ENCODE measurements at places on chromosomes 1 and 21.

- DNase-seq: no peak
These were observed 29.6 kb upstream of the RNF187 start for GRCh38 chr1:228457396-228458176.

GRCh38 chr1:38860454-38860795, 853 bp upstream of the RRAGC start:
- peak; percentile 26 for DNase-seq

GRCh38 chr1:182998482-182998881, 24.7 kb upstream of the LAMC1 start:
- DNase-seq: no peak

DNA sequence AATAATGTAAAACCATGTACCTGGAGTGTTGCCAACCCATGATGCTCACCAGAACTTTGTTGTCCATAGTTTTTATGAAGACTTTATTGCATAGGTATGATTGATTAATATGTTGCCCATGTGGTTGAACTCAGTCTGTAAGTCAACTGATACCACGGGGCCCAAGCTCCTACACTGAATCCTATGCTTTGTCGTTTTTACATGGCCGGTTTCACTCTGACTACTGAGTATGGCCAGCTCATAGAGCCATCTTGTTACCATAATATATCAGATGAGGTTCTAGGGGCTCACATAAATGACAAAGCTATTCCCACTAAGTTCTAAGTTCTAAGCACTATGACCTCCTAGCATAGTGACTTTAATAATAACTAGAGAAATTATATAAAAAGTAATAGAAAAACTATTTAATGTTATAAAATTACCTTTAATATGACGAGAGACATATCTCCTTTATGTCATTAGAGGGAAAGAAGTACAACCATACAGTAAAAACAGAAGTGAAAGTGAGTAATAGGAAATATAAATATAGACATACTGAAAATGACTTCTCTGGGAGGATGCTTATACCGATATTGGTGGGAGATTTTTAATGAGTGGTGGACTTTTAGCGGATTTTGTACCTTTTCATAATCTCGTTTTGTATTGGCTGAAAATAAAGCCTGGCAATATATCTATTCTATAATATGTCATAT, 983.4 kb upstream of the PRMT6 start:
- no peak for DNase-seq

DNA sequence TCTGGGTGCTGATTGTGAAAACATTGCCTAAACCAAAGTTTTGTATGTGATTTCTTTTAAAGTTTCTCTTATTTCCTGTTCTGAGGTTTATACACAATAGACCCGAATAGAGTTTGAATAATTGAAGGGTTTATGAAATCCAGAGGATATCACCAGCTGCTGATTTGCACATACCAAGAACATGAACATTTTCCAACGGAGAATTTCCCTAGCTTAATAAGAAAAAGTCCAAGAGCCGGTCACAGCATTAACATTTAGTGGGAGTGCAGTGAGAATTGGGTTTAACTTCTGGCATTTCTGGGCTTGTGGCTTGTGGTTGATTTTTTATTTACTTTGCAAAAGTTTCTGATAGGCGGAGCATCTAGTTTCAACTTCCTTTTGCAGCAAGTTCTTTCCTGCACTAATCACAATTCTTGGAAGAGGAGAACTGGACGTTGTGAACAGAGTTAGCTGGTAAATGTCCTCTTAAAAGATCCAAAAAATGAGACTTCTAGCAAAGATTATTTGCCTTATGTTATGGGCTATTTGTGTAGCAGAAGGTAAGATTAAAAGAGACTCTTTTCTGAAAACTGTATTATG, at the start of gene CFH:
CFH (plus strand) TSS at position 407 of the 579 bp plus-strand sequence; CDS start at position 482, 75 bp downstream.
- DNase-seq: no peak

DNA sequence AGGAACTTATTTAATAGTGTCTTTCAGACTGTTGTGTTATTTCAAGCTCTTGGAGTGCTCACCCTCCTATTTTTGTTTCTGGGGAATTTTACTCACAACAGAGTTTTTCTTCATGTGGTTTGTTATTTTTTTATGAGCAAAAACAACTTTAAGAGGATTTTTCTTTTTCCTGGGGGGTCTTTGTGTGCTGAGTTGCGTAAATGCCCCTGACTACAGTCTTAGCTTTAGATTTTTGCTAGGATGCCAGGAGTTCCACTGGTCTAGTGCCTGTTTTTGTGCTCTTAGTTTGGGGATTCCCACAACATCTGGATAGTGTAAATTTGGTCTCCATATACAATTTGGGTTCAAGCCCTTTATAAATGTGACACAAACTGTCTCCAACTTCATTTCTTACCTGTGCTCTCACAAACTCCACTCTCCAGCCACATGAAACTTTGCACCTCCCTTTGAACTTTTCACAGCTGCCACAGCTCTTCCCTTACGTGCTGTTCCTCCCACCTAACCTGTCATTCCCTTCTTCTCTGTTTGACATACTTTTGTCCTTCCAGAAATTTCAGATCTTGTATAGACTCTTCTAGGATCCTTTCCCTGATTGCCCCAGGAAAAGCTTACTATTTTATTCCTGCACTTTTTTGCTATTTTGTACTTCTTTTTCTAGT, 180.2 kb downstream of the CRB1 start:
- DNase-seq: no peak

GRCh38 chr21:32956061-32956656, 69.6 kb upstream of the OLIG2 start:
- no peak for DNase-seq

DNA sequence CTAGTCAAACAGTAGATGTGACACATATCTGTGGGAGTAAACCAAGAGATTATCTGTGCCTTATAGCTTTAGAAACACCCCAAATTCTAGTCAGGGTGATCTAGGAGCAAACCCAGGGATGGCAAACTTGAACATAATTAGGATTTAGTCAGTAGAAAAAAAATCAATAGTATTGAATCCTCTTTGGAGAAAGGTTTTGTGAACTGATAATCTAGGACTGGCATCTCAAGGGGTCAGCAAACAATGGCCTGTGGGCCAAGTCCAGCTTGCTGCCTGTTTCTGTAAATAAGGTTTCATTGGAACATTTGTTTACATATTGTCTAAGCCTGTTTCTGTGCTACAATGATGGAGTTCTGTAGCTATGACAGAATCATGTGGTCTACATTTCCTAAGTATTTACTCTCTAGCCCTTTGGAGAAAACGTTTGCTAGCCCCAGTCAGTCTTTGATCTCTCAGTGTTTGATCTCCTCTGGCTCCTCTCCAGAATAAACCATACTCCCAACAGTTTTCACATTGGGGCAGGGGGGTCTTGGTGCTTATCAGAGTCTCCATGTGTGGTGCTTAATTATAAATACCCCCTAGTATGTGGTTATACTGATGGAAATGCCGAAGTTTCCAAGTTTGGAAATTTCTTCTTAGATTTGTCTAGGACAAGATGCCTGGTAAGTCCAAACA, 385.8 kb downstream of the NTNG1 start:
- DNase-seq: peak; percentile 98

DNA sequence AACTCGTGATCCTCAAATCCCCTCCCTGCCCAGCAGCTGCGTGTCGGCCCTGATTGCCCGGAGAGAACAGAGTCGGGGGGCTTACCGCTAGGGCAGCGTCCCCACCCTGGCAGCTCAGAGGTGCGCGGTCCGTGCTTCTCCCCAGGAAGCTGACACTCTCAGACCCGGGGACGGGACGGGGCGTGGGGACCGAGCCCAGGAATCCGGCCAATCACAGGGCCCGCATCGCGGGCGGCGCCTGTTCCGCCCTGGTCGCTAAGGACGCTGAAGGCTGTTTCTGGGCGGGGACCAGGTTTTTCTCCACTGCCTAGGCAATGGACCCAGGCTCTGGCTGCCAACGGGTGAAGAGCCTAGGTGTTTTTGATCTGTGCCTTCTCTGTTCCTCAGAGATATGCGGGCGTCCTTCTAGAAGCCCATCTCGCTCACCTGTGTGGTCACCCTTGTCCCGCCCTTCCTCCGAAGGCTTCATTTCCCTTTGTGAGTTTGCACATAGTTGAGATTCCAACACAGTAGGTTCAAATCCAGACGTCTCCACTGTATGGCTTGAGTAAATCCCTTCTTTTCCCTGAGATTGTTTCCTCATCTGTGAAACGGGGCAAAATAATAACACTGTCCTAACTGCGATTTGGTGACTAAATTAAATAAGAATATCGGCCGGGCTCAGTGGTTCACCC, at the start of gene C1orf87:
C1orf87 (minus strand) TSS at position 166 of the 674 bp plus-strand sequence. CDS start 1,127 bp downstream, outside the sequence.
- no peak for DNase-seq

DNA sequence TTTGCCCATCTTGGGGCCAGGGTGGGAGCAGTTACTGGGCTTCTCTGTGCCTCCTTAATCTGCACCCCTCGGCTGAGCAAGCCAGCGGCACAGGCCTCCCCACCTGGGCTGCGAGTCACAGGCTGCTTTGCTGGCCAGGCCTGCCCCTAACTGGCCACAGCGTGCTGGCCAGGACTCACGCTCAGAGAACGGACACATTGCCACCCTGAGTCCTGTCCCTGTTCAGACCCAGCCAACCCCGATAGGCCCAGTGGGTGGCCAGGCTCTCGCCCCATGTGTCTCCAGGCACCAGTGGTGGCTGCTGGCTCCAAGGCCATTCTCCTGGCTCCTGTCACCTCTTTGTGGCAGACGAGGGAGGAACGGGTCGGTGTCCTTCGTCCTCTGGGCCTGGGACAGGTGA, 61.3 kb downstream of the MORN1 start:
- DNase-seq: no peak

- DNase-seq: no peak
These were observed 17.6 kb downstream of the RABIF start for GRCh38 chr1:202871367-202871766.

GRCh38 chr1:230395932-230396331, 30.2 kb downstream of the PGBD5 start:
- DNase-seq: no peak

GRCh38 chr1:157925419-157926166, 67.9 kb upstream of the KIRREL1 start:
- no peak for DNase-seq

- DNase-seq: no peak
These were observed 31.4 kb upstream of the C1orf185 start for GRCh38 chr1:51070640-51071039.

DNA sequence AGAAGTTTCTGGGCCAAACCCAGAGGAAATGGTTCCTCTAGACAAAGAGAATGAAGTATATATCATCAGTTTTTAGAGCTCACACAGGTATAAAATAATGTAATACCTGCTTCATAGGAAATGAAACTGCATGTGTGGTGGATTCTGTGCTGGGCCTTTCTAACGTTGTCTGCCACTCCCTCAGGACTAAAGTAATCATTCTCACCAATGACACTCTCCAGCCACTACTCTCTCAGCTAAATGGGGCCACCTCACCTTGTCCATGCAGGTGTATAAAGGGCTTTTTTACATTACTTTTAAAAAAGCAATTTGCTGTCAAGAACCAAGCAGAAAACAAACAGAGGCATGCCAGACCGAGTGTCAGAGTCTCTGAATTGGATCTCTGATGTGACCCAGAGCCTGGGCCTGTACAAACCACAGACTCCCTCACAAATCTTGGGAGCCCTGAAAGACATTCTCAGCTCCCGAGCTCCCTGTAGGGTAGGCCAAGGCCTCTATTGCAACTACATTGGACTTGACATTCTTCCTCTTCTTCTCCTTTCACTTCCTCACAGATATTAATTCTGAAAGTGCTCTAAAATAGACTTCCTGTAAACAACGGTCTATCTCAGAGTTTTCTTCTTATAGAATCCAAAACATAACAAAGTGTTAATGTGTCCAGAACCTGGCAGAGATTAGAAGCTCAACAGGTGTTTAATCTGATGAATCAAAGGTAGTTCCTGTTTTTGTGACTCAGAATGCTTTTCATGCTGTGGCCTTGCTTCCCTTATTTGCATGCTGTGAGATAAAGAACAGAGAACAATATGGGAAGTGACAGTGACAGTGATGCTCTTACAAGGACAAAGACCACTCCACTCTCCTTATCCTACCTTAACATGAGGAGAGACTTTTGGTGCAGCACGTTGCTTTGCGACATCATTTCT, 8.6 kb downstream of the AIM2 start:
- DNase-seq: no peak

GRCh38 chr1:15489052-15489736, 13.3 kb downstream of the CELA2B start:
- no peak for DNase-seq

GRCh38 chr1:113758631-113759332, 504 bp downstream of the PHTF1 start:
- peak; percentile 49 for DNase-seq

DNA sequence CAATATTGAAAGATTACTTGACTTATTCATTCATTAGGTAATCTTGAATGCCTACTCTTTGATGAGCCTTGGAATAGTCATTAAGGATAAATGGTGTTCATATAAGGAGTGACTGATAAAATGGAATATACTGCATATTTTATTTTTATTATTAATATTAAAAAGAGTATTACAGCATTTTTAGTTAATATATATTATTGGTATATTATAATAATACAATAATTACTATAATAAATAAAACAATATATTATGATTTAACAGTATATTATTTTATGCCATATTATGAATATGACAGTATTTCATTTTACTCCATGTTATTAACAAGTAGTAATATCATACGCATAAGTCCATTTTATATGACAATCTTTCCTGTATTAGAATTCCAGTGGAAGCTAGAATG, 490.8 kb upstream of the NFIA start:
- no peak for DNase-seq

- DNase-seq: no peak
These were observed 1.2 kb downstream of the RXRG start for GRCh38 chr1:165443539-165444311.

- DNase-seq: peak; percentile 27
These were observed 186.7 kb downstream of the FOXD2 start for GRCh38 chr1:47624531-47624930.

- no peak for DNase-seq
These were observed 265.8 kb downstream of the PLPP3 start for GRCh38 chr1:56313560-56313959.
